ENCODE measurements at places on chromosomes 4 and X.

- DNase-seq = no peak
These were observed 7.6 kb downstream of the FABP2 start for GRCh38 chr4:119314356-119314755.

- no peak for DNase-seq
These were observed 82.6 kb upstream of the GYPA start for GRCh38 chr4:144223149-144223548.

GRCh38 chr4:3256230-3257102 lies 7.5 kb downstream of the MSANTD1 start:
- DNase-seq = no peak

DNA sequence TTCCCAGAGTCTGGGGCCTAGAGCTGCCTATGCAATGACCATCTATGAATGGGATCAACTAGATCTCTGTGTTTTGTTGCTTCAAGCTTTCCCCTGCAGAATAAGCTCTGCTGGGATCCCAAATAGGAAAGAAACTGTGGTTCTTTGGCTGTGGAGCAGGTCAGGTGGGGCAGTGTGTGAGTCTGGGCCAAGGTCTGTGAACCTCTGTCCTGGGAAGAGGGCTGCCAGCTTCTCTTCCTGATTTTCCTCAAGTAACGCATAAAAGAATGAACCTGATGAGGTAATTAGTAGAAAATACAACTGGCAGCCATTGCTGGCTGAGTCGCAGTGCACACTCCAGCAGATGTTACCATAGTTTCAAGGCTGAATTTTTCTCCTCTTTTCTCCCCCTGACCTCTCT lies 4.6 kb upstream of the PIN4 start:
- no peak for DNase-seq

- no peak for DNase-seq
These were observed 968.6 kb downstream of the ADGRL3 start for GRCh38 chr4:62168681-62169080.

DNA sequence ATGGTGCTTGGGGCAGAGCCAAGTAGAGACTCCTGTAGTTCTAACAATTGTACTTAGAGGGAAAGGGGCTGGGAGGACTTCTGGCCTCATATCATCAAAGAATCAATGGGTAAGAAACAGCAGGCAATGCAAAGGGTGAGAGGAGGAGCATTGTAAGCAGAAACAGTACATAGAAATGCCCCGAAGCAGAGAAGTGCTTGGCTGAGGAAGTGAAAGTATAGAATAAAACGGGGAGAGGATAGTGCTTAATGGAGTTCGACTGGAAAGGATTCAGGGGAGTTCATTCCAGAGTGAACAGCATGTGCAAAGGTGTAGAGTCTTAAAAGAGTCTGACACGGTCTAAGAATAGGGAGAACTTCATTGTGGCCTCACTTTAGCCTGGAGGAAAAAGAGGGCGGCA lies 103.0 kb downstream of the SYNPO2 start:
- DNase-seq = no peak

- DNase-seq = no peak
These were observed 89.4 kb downstream of the FTHL17 start for GRCh38 chrX:30982467-30982866.

DNA sequence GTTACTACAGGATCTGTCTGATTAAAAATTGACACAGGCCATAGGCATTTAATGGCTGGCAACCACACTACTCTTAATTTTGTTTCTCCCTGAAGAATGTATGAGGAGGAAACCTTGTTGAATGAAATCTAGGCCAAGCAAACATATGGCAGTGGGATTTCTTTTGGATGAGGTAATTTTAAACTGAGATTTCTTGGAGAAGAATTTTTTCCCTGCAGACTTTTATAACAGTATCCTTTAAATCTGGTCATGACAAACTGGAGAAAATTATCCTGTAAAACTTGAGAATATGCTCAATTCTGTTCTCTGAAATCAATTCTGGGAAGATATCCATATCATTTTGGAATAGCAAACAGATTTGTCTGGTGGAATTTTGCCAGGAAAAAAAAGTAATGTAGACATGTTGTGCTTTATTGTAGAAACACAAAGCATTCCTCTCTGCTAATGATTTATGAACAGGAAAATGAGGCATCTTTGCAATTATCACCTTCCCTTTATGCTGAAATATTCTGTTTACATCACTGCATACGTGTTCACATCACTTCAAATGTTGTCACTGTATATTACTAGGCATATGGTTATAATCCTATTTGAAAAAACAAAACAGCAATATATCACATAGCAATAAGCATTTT lies 108.3 kb upstream of the ARSJ start:
- no peak for DNase-seq

DNA sequence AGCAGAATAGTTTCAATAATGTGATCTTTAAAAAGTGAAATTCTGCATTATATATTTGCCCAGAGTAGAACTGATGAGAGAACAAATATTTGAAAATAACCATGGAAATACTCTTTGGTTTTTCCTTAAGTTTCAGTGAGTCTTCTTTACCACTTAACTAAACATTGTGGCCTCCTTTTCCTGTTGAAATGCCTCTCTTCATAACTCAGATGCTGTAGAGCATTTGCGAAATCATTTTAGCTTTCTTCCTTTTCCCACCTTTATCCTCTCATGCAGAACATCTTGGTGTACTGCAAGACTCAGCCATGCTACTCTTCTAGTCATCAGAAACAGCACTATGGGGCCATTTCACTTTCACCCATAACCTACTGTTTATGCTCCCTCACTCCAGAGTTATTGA lies 48.2 kb downstream of the CASK start:
- DNase-seq = no peak

- no peak for DNase-seq
These were observed 28.1 kb downstream of the MCUB start for GRCh38 chr4:109588176-109588575.

DNA sequence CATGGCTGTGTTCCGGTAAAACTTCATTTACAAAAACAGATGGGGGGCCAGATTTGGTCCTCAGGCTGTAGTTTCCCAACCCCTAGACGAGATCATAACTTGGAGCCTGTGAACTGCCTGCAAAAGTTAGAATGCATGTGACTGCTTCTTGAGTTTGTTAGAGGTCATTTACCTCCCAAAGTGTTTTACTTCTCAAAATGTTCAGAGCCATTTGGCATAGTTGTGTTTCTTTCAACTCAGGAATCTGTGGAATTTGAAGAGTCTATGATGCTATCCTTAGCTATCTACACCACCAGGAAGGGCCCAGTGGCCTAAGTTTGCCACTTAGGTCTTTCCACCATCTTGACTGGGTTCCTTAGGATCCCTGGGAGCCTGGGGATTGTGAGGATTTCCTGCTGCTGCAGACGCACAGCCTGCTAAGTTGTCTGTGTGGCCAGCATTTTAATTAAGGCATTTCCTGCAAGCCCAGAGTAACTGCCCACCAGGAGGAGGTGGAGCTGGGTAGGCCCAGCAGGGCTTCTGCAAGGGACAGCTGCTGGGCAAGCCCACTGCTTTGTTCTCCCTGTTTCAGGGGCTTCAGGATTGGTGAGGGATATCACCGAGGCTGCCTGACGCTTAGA lies 53.1 kb downstream of the CCNI start:
- no peak for DNase-seq
